Activated effector memory CD4-positive, alpha-beta T cell treated with anti-CD3 and anti-CD28 coated beads, Interleukin-2, amount 50 U/mL, for 16 hours (primary cell): ENCODE measurements at places on chromosomes 5 and 9.

DNA sequence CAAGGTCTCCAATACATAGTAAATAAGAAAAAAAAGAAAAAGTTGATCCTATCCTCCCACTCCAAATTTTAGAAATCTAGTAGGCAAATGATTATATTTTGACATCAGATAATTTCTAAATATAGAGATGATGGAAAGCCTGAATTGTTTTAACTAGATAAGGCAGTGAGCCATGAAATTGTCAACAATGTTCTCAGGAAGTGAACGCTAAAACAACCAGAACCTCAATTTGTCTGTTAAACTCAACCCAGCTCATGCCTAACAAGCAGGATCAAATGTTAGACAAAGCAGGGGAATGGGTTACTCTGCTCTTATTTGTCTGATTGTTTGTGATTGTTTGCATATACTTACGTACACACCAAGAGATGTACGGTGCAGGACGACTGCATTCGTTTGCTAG is 49.2 kb downstream of the ESM1 start:
- no peak for DNase-seq

- DNase-seq, result no peak
These were observed 352.7 kb downstream of the SPOCK1 start for GRCh38 chr5:137146402-137146890.

GRCh38 chr9:89705651-89706050 is 100.8 kb downstream of the GADD45G start:
- DNase-seq, result no peak

DNA sequence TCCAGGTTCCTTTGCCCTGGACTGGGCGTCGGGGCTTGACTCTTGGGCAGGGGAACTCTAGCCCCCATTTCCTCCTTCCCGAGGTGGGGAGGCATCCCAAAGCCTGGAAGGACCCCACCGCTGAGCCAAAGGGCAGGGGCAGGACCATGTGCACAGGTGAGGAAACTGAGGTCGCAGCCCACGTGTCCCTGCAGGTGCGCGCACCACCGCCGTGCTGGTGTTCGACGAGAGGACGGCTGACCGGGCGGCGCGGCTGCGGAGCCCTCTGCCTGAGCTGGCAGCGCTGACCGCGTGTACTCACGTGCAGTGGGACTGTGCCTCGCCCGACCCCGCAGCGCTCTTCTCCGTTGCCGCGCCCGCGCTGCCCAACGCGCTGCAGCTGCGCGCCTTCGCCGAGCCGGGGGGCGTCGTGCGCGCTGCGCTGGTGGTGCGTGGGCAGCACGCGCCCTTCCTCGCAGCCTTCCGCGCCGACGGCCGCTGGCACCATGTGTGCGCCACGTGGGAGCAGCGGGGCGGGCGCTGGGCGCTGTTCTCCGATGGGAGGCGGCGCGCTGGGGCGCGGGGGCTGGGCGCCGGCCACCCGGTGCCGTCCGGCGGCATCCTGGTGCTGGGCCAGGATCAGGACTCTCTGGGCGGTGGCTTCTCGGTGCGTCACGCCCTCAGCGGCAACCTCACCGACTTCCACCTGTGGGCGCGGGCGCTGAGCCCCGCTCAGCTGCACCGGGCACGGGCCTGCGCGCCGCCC is 2.8 kb downstream of the ADGRD2 start:
- DNase-seq, result no peak

- no peak for DNase-seq
These were observed 93.1 kb upstream of the TMED7 start for GRCh38 chr5:115718927-115719326.

DNA sequence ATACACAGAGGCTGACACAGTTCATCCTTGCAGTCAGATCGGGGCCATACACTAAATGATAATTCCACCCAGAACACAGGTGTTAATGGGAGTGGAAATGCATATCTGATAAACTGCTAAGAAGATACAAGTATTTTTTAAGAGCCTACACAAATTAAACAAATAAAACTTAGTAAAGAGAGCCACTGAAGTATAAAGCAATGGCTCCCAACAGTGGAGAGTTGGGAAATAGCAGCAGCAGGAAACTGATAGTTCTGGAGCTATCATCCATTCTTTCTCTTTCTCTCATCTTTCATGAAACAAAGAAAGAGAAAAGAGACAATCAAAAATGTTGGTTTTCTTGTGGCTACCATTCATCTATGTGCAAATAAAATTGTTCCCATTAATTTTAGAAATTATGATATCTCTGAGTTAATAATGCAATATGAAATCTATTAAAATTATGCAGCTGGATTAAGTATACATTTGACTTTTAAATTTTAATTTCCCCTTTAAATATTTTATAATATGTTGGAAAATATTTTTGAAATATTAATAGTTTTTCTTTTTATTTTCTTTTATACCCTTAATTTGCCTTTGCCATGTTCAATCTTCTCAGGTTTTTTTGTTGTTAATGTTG is 120.8 kb downstream of the EMB start:
- no peak for DNase-seq

GRCh38 chr5:139670369-139671095 is 22.4 kb downstream of the CXXC5 start:
- DNase-seq, result no peak

DNA sequence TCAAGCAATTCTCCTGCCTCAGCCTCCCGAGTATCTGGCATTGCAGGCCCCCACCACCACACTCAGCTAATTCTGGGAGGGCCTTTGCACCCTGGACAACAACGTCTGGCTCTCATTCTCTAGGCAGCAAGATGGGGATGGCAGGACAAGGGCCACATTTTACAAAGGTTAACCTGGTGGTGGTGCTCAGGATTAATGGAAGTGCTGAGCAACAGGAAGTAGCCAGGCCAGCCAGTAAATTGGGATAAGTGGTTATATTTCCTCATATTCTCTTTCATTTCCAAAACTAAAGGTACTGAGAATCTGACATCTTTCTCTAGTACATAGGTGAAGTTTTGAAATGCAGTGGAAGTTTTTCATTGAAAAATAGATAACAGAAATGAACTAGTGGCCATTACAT is 24.7 kb upstream of the ASPN start:
- DNase-seq, result no peak
